Stimulated activated CD4-positive, alpha-beta T cell treated with anti-CD3 and anti-CD28 coated beads, Interleukin-4, amount 100 ng/mL, for 24 hours (primary cell): ENCODE measurements at places on chromosomes 5 and 9.
A peak's percentile ranks its signal among the peaks of the same experiment; 100 is the strongest.

DNA sequence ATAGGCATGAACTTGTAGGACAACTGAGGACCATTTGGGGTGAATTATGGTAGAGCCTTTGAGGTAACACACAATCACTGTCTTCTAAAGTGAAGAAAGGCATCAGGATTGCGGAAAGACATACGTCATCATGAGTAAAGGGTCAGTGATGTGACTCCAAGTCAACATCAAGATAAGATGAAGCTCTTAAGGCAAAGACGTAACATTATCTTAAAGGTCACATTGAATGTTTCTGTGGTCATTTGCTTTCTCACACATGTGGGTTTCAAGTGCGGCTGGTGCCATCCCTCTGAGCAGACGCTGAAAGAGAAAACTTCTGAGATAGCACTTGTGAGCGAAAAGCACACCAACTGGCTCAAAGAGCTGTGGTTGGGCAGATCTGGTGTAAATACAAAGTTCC, 63.3 kb upstream of the GRAMD2B start:
- no peak for DNase-seq

GRCh38 chr9:94783928-94784327, 57.4 kb downstream of the AOPEP start:
- DNase-seq, result no peak

GRCh38 chr9:15909297-15909696, 356.5 kb downstream of the CCDC171 start:
- no peak for DNase-seq

GRCh38 chr9:133351908-133352634, 4.1 kb downstream of the RPL7A start:
- peak; percentile 61 for DNase-seq

- no peak for DNase-seq
Observed at GRCh38 chr5:17243287-17244063, 26.0 kb downstream of the BASP1 start.

DNA sequence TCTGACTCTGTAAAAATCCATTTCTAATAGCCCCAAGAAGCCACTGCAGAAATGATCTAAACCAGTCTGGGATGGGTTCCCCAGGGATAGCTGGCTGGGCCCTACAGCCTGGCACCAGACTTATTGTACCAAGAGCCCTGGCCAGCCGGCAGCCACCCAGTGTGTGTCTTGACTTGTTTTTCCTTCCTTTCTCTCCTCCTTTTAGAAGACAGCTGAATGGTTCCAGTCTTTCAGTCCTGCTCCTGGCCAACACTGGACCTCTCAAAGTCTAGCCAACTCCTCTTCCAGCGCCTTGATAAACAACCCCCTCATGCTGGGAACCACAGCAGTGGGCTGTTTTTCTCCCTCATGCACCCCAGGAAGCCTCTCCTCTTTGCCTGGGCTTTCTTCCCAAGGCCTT, 34.1 kb downstream of the ATOX1 start:
- no peak for DNase-seq

DNA sequence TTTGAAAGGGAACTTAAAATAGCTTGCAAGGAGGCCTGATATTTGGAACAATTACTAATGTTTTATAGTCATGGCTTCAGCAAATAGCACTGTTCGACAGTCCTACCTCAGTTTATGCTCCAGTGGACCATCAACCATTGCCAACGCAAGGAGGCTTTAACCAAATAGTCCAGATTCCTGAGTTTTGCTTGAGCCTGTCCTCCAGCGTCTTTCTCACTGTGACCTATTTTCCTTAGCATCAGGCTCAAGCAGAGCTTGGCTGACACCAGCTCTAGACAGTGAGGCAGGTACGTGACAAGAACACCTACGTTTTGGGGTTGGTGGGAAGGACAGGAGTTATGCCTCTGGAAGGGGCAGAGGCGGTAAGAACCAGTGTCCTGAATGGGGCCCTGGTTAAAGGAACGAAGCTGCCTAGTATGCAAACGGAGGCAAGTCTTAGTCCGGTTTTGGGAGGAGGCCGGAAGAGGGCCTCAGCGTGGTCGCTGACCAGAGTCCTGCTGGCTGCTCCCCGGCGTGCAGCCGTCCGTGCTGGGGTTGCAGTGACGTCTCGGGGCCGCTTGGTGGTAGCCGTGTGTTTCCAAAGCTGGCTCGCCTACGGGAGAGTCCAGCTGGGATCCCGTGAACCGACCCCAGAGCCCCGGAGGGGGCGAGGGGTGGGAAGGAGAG, 998 bp upstream of the FGF18 start:
- DNase-seq, result peak; percentile 64

GRCh38 chr5:94094793-94095441, 353.5 kb upstream of the POU5F2 start:
- DNase-seq, result no peak

DNA sequence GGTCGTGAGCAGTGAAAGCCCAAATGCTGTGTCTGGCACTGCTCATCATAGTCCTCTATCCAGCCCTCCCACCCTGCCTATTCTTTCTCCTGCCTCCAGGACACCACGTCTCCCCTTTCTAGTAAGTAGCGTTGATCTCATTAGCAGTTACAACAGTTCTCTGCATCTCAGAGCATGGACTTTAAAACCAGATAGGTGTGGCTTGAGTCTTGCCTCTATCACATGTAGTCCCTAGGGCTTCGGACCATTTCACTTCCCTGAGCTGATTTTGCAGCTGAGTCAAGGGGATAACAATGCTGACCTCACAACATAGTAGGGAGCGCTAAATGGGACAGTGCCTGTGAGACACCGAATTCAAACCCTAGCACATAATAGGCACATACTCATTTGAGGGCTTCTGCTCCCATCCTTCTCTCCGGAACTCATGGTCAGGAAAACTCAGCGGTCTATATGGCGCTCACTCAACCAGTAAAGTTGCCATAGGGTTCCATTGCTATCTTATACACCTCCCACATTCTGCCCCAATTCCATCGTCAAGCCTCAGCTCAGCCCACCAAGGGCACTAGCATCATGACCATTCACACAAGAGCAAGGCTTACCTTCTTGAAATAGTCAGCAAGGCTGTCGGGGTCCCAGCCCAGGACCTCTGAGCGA, 515 bp downstream of the LCP2 start:
- DNase-seq, result no peak

DNA sequence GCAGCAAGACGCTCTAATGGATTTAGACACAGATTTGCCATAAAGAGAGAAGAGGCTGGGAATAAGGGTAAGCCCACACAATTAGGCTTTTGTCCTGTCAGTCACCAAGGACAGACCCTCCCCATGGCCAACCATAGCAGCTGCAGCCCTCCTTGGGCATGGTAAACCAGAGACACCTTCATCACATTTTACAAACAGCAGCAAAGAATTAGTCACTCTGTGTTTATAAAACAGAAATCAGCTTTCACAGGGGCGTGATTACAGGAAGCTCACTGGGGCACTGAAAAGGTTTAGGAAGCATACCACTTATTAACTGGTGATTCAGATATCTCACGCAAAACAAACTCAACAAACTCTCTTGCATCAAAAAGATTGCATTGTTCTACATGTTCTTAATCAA, 37.3 kb upstream of the ZNF622 start:
- no peak for DNase-seq

DNA sequence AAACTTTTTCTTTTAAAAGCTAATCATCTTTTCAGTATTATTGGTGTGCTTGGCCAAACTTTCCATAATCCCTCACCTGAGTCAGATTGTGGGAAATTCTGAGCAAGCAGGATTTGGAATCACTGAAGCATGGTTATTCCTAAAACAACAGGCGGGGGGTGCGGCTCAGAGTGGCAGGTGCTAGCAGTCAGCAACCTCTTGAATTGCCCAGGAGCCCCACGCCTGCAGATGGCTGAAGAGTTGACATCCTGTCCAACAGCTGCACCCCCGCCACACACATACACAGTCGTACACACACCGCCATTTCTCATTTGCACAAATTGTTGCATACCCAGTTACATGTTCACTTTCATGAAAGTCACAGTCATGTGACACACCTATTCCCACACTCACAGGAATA, 96.6 kb downstream of the LHX2 start:
- no peak for DNase-seq

- DNase-seq, result peak; percentile 71
Observed at GRCh38 chr9:130128251-130128650, 44.0 kb upstream of the NCS1 start.

- DNase-seq, result no peak
Observed at GRCh38 chr5:154844809-154845208, 5.6 kb downstream of the FAXDC2 start.

- DNase-seq, result no peak
Observed at GRCh38 chr5:114500756-114501155, 138.9 kb downstream of the KCNN2 start.

GRCh38 chr5:160324886-160325285, 12.5 kb upstream of the CCNJL start:
- no peak for DNase-seq
